ENCODE measurements at places on chromosomes 4 and X. TPM values are rescaled to one million over a fixed set of nuclear protein-coding genes. Genes with fewer than 3 reads are reported as not detected.

Gene HOPX
- not detected for total RNA-seq

Gene GLUD2
- 2.2 TPM for total RNA-seq

Gene CENPE
- 27.1 TPM for total RNA-seq

Gene DCLK2
- 2.8 TPM for total RNA-seq

Gene ITIH6
- 2.8 TPM for total RNA-seq

Gene MAGEA12
- total RNA-seq = 115 TPM

Gene ASB12
- total RNA-seq = not detected

Gene CC2D2A
- total RNA-seq = 18.5 TPM

Gene SATL1
- total RNA-seq = not detected

Gene PCDH19
- total RNA-seq = not detected

Gene FRG2
- total RNA-seq = not detected

Gene TLL1
- 0.11 TPM for total RNA-seq

Gene PAK3
- total RNA-seq = 0.38 TPM

Gene CXCR3
- total RNA-seq = not detected

Data from A375 (cell line).